ENCODE measurements at places on chromosomes 1 and 21.

DNA sequence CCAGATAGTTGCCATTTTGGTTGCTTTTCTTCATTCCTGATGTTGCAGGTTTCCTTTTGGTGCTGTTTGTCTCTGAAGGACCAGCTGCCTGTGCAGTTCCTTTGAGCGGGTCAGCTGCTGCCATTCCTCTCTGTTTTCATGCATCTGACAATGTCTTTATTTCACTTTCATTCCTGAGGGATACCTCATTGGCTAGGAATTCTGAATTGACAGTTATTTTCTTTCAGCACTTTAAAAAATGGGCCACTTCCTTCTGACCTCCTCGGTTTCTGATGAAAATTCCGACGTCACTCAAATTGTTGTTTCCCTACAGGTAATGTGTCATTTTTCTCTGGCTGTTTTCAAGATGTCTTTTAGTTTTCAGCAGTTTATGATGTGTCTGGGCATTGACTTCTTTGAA lies 24.8 kb downstream of the CCSAP start:
- DNase-seq = no peak

GRCh38 chr1:115071012-115071664 lies 18.2 kb downstream of the TSPAN2 start:
- no peak for DNase-seq

- no peak for DNase-seq
Observed at GRCh38 chr1:29017235-29017634, 102.9 kb downstream of the EPB41 start.

- no peak for DNase-seq
Observed at GRCh38 chr1:21329209-21329844, 39.1 kb upstream of the ECE1 start.

GRCh38 chr21:37821092-37821491 lies 95.2 kb downstream of the KCNJ6 start:
- no peak for DNase-seq

- DNase-seq = no peak
Observed at GRCh38 chr1:147740391-147740790, 20.0 kb downstream of the GJA5 start.

DNA sequence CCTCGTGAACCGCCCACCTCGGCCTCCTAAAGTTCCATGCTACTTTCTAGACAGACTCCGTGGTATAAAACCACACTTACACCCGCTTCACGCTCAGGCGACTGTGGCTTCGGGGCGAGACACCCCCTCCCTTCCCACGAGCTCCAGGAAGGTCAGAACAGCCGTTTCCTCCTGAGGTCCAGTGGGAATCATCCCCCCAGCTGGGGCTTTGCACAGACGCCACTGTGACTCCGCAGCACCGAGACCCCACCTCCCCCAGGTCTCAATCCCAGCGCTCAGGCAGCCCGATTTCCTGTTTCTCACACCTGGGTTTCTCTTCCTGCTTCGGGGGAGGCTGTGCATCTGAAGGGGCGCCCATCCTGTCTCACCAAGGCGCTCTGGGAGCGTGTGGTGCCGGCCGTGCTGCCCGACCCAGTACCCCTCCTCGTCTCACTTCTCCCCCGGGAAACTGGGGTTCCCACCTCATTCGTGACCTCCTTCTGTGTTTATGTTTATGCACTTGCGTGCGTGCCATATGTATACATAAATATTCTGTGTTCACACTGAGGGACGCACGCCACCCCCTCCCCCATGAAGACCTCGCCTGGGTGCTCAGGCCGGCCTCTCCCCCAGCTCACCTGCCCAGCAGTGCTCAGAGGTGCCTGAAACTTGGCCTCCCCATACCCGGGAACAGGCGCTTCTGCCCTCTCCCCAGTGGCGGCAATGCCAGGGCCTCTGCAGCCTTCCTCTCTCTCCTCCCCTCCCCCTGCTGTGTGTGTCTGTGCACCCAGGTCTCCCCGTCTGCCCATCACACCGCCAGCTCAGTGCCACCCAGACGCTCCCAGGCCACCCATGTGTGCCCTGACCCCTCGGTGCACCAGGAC lies 14.6 kb downstream of the SLC35E2B start:
- no peak for DNase-seq

DNA sequence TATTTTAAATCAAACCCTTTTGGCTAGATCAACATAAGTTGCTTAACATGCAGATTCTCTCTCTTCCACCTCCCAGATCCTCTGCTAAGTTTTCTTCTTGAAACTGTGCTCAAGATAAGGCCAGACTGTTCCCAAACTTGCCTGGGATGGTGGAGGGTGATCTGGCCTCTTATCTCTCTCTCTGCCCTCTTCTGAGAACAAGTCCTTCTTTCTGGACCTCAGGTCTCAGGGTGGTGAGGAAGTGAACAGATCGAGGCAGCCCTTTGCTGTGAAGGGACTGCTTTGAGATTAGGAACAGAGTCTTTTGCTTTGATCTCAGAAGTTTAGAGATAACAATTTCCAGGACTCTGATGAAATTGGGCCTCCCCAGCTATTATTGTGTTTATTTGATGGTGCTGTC lies 70.7 kb downstream of the HUNK start:
- DNase-seq = no peak

- DNase-seq = no peak
Observed at GRCh38 chr1:67889466-67889865, 56.2 kb upstream of the GNG12 start.

DNA sequence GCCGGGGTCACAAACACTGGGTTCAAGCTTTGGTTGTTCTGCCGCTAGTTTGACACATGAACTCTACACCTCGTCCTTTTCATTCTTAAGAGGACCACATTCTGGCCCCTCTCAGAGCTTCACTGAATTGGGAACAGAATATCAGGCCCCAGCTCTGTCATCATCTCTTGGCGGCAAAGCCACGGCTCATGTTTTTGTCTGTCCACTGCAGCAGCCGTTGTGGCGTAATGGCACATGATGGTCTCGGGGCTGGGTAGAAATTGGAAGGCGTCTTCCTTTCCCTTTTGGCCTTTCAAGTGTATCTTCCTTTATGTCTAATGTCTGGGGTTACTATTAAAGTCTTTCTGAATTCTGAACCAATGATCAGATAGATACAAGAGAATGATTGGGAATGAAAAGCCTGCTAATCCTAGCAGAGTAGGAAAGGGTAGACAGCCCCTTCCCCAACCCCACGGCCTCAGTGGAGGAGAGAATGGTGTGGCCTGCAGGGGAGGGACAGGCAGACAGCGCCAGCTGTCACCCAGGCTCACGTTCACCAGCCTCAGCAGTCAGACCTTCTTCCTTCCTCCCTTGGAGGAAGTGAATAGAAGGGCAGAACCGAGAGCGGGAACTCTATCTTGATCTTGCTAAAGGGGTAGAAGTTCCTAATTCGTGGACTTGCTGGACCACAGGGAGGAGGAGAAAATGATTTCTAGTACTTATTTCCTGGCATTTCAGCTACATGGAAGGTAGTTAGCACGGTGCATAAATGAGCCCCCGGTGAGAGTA lies 498.1 kb downstream of the KIF26B start:
- DNase-seq = no peak

DNA sequence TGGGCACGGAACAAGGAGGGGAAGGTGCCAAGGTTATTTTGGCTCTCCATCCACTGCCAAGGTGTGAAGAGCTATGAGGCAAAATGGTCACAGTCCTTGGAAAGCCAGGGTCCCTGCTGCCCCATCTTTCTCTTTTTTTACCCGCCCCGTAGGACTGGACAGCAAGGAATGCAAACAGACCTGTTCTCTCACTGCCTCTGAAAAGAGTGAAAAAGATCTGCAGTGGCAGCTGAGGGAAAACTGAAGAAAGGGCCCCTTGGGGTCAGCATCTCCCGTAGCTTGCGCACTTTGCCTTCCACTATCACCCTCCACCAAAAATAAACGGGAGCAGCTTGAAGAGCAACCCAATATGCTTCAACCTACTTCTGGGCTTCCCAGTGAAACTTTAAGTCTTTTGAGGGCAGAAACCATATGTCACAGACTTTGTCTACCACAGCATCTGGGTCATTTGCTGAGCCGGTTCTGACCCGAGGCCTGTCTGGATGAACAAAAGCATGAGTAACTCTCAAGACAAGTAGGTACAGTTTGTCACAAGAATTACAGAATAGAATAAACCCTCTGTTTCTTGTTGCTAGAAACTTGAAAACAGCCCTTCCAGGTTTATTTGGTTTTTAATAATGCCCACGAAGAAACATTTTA lies 9.4 kb upstream of the KIF14 start:
- DNase-seq = no peak

DNA sequence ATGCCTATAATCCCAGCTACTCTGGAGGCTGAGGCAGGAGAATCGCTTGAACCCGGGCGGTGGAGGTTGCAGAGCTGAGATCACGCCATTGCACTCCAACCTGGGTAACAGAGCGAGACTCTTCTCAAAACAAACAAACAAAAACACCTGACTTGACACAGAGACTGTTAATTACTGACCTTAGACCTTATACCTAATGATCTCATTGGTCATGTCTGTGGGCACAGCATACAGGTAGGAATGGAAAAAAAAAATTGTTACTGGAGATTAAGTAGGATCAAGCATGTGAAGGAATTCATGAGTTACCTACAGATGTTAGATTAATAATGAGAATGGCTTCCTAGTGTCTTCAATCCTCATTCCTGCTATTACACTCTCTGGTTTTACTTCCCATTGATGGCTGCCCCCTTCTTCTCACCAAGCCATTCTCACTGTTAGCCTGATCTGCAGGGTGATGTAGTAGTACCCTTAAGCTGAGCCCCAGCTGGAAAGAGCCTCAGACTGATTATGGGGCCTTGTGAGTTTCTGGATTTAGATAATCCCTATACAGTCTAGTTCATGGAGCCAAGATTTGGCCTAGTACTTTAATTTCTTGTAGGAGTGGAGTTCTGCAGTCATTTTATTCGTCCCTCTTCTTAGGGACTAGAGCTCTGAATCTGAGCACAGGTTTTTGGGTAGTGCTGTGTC lies 8.8 kb downstream of the TBCE start:
- no peak for DNase-seq

DNA sequence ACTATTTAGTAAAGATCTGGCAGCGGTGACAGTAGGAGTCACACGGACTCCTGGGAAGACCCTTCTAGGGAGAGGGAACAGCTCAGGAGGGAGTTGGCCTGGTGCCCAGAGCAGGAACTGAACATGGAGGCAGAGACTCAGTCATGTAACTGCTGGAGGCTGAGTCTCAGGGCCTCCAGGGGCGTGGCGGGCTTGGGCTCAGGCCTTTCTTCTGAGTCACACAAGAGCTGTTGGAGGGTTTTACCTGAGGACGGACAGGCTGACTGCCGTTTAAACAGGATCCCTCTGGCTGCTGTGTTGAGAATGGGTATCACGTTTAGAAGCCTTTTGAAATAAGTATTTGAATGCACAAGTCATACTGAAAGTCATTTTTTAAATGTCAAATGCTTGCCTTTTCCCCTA lies 7.2 kb upstream of the ETS2 start:
- no peak for DNase-seq

- no peak for DNase-seq
Observed at GRCh38 chr1:5620418-5620817, 371.8 kb downstream of the NPHP4 start.

- no peak for DNase-seq
Observed at GRCh38 chr1:53584777-53585107, 125.5 kb downstream of the DMRTB1 start.

- DNase-seq = no peak
Observed at GRCh38 chr1:221276896-221277409, 397.7 kb downstream of the HLX start.

DNA sequence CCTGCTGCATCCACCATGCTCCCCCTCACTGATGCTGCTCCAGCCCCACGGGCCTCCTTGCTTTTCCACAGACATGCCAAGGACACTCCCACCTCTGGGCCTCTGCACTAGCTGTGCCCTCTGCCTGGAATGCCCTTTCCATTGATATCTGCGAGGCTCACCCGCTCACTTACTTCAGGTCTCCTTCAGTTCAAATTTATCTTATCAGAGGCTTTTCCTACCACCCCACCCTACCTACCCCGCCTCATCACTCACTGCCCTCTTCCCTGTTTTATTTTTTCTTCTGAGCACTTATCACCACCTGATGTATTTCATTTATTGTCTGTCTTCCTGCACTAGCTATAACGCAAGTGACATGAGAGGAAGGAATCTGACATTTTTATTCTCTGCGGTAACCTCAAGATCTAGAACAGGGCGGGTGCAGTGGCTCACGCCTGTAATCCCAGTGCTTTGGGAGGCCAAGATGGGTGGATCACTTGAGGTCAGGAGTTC lies 7.0 kb downstream of the HSPG2 start:
- DNase-seq = no peak

GRCh38 chr1:232921381-232921780 lies 29.0 kb upstream of the NTPCR start:
- no peak for DNase-seq

DNA sequence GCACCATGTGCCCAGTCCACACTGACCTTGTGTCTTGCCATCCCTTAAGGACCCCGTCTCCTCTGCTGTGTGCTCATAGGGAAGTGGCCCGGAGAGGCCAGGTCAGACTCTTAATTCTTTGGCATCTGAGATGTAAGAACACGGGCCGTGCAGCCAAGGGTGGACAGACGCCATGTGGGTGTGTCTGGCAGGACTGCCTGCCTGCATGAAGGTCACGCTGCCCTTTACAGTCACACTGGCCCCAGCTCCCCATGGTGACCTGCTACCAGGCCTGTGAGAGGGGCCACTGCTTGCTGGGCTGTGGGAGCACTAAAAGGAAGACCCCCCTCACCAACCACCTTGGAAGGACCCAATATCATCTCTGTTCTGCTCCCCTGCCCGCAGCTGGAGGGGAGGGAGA lies 17.7 kb downstream of the DHRS3 start:
- DNase-seq = no peak

DNA sequence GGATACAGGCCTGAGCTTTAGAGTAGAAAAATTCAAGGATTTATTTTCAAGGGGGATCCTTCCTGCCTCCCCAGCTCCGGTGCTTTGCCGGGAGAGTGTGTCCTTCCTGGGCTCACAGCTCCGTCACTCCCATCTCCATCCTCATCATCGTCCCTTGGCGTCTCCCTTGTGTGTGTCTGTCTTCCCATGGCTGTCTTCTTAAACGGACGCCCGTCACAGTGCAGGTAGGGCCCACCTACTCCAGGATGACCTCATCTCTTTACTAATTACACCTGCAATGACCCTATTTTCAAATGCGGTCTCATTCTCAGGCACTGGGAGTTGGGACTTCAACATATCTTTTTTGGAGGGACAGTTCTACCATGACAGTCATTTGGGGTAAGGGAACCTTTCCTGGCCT lies 320.3 kb upstream of the C1orf174 start:
- DNase-seq = no peak

GRCh38 chr1:29412591-29412990 lies 176.3 kb downstream of the PTPRU start:
- DNase-seq = no peak

- no peak for DNase-seq
Observed at GRCh38 chr1:95512925-95513324, 278.9 kb downstream of the RWDD3 start.

GRCh38 chr1:70204600-70204999 lies 779 bp downstream of the LRRC40 start:
- DNase-seq = peak; percentile 48

DNA sequence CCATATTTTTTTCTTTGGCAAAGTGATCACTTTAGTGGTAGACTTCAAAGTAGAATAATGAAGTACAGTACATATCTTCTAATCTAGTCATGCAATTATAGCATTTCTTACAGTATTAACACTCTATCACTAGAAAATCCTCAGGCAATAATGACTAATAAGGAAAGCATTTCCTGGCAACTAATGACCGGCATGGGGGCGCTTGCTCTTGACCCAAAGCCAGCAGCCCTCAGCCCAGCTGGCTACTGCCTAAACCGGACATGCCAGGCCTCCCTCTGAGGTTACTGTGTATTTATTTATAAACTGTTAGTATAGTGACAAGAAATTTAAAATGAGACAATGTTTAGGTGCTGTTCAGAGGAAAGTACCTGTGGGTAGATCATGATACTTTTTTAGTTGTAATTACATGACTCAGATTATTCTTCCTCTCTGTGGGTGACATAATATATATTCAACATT lies 633.8 kb downstream of the PTPRC start:
- peak; percentile 11 for DNase-seq

- no peak for DNase-seq
Observed at GRCh38 chr1:48263041-48263440, 40.5 kb downstream of the SLC5A9 start.
